ENCODE measurements at places on chromosomes 4 and X.

DNA sequence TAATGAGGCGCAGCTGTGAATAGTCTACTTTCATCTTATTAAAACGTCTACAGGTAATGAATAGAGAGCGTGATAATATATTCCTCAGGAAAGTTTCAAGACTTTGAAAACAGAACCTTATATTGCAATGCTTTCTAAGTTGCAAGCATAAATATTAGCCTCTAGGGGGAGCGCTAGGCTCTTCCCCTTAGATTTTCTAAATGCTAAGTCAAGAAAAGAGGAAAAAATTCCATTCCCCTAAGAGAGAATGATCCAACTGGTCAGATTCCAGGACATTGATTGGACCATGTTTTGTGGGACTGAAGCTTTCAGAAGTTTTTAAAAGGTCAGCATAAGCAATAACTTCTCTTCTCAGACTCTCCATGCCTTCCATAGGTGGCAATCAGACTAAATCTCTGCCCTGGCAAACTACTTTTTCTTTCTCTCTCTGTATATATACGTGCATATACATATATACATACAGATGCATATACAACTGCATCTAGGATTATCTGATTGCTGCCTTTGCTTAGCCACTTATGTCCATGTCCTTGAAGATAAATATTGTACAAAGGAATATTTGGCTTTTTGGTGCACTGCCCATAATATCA is 492.9 kb downstream of the INPP4B start:
- DNase-seq: no peak

- no peak for DNase-seq
These were observed 76.0 kb downstream of the ADGRG4 start for GRCh38 chrX:136376713-136377112.

DNA sequence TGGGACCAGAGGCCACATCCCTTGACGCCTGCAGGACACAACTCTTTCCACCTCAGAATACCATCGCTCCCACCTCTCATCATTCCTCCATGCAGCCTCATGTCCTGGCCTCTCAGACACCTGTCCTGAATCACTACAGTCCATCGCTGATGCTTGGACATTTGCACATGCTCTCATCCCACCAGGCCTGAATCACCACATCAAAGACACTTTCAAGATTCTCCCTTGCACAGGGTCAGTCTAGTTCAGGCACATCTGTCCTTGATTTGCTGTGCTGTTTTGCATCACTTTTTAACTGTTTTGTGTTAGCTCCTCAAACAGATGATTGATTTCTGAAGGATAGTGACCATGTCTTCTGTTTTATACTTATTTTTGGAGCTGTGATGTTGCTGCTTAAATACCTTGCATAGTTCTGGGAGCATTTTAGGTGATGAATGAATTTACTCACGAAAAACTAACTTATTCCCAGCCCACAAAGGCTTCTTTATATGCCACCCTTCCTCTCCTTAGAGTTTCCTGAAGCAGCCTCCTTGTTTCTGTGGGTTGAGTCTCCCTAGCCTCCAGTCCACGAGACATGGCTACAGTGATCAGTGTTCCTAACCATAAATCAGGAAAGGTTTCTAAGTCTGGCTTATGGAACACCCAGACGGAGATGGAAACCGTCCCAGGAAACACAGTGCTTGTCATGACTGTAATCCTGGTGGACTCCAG is 2.6 kb downstream of the FAM114A1 start:
- no peak for DNase-seq

GRCh38 chr4:167509551-167509950 is 275.3 kb upstream of the SPOCK3 start:
- DNase-seq: no peak

GRCh38 chrX:22424919-22425318 is 152.2 kb downstream of the CBLL2 start:
- no peak for DNase-seq

DNA sequence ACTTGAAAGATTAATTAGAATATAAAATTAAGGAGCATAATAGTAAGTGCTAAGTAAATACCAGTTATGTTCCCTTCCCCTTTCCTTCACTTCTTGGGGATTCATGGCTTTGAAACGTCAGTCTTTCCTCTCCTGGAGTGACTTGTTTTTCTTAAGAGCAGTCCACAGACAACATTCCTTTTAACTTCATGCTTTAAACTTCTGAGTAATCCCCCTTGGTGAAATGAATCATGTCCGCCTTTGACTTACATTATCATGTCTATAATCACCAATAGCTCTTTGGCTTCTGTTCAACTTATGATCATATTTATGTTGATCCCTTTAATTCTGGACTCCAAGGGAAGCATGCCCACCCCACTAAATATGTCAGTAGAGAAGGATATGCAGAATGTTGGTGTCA is 1012.1 kb upstream of the SLIT2 start:
- DNase-seq: no peak

DNA sequence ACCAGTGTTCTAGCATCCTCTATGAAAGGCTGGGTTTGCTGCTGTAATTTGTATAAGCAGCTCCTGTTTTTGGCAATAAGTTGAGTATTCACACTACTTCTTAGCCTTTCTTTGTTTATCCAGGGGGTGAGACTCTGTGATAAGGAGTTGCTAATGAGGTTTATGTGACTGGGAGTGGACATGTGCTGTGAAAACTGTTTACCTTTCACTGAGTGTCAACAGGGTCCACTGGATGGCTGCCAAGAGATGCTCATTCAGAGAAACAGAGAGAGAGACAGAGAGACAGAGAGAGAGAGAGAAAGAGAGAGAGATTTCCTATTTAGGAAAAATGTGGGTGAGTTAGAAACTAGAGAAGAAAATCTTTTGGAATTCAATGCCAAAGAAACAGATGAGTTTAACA is 233.9 kb downstream of the CHIC2 start:
- DNase-seq: no peak

GRCh38 chr4:17665346-17665745 is 50.9 kb downstream of the MED28 start:
- no peak for DNase-seq

GRCh38 chr4:70678383-70678999 is 9.8 kb upstream of the UTP3 start:
- no peak for DNase-seq

DNA sequence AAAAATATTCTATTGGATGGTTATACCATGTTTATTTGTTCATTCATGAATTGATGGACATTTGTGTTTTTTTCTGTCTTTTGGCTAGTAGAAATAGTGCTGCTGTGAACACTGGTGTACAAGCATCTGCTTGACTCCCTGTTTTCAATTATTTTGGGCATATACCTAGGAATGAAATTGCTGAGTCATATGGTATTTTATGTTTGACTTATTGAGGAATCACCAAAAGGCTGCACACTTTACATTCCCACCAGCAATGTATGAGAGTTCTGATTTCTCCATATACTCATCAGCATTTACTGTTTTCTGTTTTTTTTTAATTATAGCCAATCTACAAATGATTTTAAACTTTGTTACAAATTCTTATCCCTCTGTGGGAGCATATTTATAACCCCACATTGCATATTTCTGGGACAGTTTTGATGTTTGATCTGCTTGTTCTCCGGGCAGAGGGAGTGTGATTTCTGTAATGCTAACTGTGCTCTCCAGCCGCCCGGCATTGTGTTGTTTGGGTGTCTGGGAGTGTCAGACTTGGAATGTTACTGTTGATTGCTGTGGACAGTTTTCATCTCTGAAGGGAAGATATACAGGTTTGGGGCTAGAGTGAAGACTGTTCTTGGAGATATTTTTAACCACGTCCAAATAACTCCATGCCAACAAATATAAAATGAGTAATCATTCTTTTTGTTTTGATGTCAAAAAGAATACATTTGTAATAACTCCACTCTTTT is 60.5 kb upstream of the PGRMC2 start:
- no peak for DNase-seq

DNA sequence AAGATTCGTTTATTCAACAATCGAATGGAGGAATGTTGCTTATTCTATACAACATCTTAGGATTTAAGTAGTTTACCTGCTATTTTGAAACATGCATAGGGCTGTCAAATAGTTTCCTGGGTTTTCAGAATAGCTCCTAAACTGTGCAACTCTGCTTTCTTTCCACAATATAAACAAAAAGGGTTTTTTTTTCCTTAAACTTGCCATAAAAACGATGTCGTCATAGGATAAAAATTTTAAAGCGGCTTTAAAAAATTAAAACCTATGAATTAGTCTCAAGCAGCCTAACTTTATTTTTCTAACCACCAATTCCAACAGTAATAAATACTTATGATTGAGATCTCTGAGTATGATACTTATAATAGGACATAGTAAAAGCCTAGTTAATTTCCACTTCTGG is 21.6 kb upstream of the STIM2 start:
- no peak for DNase-seq

DNA sequence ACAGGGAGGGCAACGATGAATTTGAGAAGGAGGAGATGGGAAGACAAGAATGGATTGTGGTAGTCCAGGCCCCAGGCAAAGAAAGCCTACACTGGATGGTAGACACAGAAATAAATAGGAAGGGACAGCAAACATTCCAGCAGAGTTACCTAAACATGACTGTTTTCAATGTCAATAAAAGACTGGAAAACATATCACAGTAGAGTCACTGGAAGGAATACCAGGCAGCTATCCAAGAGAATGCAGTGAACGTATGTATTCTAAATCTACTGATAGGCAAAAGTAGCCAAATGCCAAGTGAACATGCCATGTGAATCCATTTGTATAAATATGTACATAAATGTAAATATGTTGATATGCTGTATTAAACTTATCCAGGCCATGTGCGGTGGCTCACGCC is 183.0 kb downstream of the PALLD start:
- no peak for DNase-seq

DNA sequence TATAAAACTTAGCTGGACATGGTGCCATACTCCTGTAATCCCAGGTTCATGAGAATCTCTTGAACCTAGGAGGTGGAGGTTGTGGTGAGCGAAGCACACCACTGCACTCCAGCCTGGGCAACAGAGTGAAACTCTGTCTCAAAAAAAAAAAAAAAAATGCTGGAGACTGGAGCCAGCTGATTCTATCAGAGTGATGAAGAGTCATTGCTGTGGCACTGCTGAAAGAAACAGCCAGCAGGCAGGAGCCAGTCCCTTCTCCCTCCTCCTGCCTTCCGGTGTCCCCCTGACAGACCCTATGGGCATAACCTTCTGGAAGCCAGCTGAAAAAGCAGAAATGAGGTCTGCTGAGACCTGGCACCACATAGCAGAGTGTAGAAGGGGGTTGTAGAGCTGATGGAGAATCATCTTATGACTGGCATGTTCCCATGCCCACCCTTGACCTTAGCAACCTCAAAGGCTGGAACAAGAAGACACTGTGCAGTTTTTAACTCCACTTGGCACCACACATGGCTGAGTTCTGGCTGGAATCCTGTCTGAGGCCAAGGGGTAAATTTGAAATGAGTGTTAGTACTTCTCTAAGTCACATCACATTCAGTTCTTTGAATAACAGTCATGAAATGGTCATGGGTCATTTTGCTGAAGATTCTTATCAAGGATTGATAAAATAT is 2.6 kb upstream of the SPINK2 start:
- DNase-seq: no peak

GRCh38 chr4:91233164-91233563 is 1070.6 kb upstream of the GRID2 start:
- DNase-seq: no peak

DNA sequence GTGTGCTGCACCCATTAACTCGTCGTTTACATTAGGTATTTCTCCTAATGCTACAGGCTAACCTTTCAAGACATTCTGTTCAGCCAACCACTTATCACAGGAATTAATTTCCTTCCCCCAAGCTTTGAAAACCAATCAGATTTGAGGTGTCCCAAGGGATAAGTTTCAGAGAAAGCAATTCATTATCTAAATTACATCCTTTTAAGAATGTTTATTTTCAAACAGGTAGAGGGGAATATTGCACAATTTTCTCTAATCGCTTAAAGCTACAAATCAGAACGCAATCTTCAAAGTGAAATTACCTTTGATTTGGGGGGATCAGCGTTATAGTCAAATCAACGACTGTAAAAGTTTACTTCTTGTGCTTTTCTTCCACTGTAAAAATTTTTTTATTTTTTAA is 1.6 kb downstream of the CLOCK start:
- no peak for DNase-seq

DNA sequence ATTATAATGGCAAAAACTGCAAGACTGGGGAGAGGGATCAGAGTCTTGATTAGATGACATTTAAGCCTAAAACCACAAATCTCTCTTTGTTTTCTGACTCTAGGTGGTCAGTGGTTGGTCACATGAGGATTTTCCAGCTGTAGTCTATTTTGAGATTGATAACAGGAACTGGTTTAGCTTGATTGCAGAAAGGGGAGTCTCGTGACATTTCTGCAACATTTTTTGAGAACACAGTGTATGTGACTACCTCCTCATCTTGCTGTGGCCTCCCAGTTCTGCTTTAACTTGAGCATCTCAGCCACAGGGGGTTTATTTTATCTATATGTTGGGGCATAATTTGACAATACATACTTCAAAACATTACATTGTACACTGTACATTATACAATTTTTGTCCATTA is 726.4 kb upstream of the MAGEB2 start:
- no peak for DNase-seq

GRCh38 chrX:40504801-40505605 is 75.8 kb upstream of the ATP6AP2 start:
- no peak for DNase-seq

DNA sequence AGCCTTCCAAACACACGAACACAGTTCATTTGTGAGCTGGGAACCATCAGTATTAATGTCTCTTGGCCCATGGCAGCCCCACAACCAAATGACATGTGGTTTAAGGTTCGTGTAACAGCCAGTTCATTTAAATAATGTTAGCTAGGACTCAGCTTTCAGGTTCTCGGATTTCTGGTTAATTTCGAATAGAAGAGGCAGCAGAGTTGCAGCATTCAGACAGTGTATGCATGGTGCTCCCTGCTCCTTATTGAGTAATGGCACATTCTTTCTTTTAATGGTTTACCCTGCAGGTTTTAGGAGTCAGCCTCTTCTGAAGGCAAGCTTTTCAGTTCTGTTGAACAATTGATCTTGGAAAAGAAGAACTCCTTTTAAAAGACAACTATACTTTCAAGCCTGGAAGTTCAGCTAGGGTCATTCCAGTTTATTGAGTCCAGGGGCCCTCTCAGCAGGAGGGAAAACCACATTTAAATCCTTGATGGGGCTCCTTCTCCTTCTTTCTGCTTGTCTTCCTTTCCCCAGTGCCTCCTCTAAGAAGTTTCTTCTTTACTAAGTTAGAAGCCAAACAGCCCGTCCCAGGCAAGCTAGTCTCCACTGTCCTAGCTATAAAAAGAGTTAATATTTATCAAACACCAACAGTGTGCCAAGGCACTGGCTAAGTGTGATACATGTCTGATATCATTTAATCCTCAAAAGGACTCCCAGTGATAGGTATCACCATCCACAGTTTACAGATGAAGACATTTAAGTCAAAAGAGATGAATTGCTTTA is 5.0 kb upstream of the RNF175 start:
- no peak for DNase-seq

GRCh38 chr4:1246901-1247863 is 1.7 kb downstream of the CTBP1 start:
- peak; percentile 24 for DNase-seq

GRCh38 chrX:153981231-153981630 is 8.7 kb downstream of the TMEM187 start:
- DNase-seq: no peak

Data from stimulated activated CD4-positive, alpha-beta T cell treated with anti-CD3 and anti-CD28 coated beads, Interleukin-4, amount 100 ng/mL, for 24 hours (primary cell).